ENCODE measurements at places on chromosomes 13 and 19.

GRCh38 chr13:41470196-41470595 is 12.8 kb downstream of the RGCC start:
- no peak for DNase-seq

DNA sequence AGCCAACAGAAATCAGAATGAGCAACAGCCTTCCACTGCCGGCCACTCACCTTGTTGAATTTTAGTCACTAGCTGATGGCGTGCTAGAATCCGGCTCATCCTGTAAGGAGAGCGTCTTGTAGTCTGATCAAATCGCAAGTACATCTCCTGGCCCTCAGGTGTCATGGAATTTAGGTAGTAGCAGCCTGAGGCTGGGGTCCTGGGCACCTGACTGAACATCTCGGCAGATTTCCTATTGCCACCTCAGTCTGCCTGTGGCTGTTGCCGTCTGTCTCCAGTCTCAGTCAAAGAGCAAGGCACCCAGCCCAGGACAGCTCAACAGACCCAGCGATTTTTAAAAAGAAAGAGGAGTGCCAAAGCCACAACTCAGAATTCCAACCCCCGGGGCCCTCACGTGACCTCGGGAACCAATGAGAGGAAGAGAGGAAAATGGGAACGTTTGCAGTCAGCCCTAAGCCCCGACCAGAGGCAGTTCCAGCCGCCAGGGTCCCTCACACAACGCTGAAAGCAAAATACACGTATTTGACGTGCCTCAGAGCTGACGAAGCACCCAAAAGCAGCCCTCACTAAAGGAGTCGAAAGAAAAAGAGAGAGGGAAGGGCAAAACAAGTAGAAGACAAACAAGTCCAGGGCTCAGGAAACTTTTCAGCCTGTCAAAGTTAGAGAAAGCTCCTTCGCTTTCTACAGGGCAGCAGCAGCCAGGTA is at the start of gene STARD13:
TSS of gene STARD13 (minus strand) at position 336 of the 705 bp plus-strand sequence. CDS start at position 219, 117 bp downstream.
- DNase-seq: no peak

DNA sequence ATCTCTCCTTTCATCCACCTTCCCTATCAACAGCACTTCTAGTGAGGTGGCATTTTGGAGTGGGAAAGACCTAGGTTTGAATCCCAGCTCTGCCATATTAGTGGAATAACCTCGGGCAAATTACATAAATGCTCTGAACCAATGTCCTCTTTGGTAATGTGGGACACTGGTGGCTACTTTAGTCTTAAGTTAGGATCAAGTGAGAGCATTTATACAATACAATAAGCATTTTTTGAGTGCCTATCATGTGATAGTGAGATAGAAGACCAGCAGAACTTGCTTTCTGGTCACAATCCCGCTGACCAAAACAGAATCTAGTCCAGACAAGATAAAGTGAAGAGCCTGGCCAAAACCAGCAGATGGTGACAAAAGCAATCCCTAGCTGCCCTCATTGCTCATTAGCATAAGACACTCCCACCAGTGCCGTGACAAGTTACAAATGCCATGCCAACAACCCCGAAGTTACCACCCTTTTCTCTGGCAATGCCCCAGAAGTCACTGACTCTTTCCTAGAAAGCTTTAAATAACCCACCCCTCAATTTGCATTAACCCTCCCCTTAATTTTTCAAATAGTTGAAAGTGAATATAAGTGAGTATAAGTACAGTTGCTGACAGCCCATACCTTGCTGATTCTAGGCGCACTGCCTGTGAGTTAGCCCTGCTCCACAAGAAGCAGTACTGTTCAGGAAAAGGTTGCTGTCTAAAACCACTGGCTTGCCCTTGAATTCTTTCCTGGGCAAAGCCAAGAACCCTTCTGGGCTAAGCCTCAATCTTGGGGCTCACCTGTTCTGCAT is 28.9 kb upstream of the KPNA3 start:
- no peak for DNase-seq

DNA sequence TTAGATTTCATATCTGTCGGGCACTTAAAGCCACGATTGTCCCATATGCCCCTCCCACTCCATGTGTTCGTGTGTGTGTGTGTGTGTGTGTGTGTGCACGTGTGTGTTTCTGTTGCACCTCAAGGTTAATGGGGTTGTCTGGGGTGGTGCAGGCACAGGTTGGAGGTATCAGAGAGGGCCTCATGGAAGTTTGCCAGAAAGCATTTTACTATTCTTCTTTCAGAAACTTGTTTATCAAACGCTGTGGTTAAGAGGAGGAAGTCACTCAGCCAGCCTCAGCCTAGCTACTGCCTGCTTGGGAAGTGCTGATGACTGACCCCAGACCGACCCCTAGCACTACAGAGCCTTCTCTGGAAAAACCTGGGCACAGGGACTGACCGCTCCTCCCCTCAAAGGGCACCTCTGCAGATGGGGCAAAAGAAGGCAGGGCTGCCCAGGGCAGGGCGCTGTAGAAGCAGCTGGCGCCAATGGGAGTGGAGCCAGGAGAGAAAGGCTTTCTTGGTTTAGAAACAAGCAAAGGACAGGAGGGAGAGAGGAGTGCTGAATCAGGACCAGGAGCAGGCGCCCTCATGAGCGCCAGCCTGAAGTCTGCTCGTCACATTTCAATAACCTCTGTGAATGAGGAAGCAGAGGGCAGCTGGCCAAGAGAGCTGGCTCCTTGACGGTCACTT is 3.9 kb downstream of the SIAH3 start:
- DNase-seq: no peak

DNA sequence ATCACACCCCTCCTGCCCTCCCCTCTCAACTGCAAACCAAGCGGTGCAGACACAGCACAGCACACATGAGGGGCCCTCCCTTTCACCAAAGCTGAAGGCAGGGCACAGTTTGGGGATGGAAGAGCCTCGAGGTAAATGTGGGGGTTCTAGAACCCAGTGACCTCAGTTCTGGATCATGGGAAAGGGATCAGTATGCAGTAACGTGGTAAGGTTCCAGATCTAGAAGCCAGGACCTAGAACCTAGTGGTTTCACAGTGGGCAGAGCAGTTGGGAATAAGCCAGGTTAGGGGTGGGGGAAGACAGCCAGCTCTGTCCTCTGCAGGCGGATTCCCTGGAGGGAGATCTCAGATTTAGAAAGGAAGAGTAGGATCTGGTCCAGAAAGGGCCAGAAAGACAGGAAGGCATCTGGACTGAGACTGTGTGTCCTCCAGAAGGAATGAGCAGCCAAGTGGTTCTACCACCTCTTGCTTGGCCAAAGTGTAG is 3.1 kb downstream of the FTL start:
- no peak for DNase-seq

- no peak for DNase-seq
These were observed 26.3 kb downstream of the SKA3 start for GRCh38 chr13:21150013-21150412.

DNA sequence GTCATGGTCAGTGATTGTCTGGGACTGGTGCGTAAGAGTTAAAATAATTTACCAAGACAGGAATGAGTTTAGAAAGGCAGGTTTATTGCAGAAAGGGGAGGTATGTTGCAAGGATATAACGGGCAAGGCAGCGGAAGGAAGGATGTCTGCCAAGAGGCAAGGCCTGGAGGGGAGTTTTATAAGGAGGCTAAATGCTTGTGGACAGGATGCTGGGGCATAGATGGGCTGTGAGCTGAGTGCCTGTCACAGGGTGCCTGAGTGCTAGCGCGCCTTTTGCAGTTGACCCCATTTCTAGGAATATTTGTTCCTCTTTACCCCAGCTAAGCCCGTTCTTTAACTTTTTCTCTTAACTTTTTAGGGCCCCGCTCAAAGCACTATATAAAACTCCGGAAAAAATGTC is 58.7 kb downstream of the TEX26 start:
- DNase-seq: no peak

DNA sequence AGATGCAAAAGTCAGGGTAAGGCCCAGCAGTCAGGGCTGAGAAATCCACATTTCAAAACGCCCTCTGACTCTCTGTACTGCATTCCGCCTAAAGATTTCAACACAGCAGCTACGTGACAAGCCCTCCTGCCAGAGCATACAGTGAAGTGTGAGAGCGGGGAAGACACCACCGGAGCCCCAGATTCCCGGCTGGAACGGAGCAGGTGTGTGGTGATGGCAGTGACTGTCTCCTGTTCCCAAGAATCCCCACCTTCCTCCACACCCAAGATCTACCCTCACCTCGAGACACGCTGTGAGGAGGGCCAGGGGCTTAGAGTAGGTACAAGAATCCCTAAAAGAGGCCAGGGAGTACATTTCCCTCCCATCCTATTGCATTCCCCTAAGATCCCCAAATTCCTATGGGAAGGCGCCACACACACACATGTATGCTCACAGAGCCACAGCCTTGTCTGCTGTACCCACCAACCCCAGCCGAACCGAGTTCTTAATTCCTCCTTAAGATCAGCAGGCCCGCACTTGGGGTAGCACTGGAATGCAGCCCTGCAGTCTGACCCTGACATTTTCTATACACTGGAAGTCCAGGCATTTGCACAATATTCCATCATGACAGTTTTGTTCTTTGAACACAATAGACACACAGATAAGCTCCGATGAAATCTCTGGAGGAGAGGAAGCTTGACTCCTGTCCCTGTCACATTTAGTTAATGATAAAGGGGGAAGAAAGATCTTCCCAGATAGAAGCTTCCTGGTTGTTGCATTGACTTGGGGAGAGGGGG is 102.9 kb downstream of the FOXO1 start:
- no peak for DNase-seq

- no peak for DNase-seq
These were observed 140.9 kb downstream of the KCNRG start for GRCh38 chr13:50156140-50156539.

Measured in NCI-H2081 treated with DMSO at 0.1 percent for 48 hours (cell line).